GM04503 (cell line): ENCODE measurements at places on chromosomes 12 and 14.

- DNase-seq = peak; percentile 18
These were observed 241.4 kb downstream of the BMP4 start for GRCh38 chr14:53715193-53715721.

GRCh38 chr12:122148657-122149056 lies 25.4 kb downstream of the IL31 start:
- no peak for DNase-seq

DNA sequence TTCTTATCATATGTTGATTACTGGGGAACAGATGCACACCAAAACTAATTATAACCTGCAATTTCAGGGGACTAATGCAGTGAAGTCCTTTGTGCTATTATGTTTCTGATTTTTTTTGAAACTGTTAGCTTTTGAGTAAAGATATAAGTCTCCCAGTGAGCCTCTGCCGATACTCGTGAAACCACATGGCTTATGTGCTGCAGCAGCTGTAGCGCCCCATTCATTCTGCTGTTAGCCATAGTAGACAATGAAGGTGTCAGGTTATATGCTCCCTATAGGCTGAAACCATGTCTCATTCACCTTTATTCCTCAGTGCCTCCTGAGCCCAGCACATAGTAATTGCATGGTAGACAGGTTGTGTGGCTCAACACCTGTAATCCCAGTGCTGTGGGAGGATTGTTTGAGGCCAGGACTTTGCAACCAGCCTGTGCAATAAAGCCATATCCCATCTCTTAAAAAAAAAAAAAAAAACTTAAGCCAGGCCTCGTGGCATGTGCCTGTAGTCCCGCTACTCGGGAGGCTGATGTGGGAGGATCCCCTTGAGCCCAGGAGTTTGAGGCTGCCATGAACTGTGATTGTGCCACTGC lies 25.0 kb downstream of the GOLGA5 start:
- no peak for DNase-seq

- no peak for DNase-seq
These were observed 175.3 kb downstream of the TMEM121 start for GRCh38 chr14:105701456-105702274.

- no peak for DNase-seq
These were observed 25.7 kb upstream of the TC2N start for GRCh38 chr14:91893007-91893406.

DNA sequence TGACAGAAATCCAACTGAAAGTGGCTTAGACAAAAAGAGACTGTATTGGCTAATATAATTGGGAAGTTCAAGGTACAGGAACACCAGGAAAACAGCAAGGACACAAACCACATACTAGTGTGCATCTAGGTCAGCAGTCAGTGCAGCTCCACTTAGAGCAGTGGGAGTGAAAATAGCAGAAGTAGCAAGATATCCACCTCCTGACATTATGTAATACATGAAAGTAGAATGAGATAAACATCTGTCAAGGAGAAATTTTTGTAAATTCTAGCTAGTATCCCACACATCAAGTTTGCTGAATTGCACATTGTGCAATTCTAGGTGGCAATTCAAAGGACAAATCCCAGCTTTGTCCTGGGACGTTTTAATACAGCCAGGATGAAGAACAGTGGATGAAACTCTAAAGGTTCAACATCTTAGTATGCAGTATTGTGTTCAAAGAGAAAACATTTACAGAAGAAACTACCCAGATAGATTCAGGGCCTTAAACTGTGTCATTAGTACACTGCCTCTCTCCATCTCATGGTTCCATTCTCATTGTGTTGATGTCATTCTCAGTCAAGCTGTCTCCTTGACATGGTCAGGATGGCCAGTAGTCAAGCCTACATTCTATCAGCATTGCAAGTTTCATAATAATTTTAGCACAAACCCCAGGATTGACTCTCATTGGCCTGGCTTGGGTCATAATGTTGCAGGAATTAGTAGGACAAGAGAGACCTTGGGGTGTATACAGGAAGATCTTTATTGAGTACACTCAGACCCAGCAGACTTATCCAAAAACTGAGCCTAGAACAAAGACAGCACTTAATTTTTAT lies 56.8 kb downstream of the SDR9C7 start:
- DNase-seq = no peak

- DNase-seq = no peak
These were observed 4.0 kb downstream of the ASCL1 start for GRCh38 chr12:102961466-102961855.

- DNase-seq = no peak
These were observed 36.9 kb downstream of the MAPK1IP1L start for GRCh38 chr14:55088356-55088755.

DNA sequence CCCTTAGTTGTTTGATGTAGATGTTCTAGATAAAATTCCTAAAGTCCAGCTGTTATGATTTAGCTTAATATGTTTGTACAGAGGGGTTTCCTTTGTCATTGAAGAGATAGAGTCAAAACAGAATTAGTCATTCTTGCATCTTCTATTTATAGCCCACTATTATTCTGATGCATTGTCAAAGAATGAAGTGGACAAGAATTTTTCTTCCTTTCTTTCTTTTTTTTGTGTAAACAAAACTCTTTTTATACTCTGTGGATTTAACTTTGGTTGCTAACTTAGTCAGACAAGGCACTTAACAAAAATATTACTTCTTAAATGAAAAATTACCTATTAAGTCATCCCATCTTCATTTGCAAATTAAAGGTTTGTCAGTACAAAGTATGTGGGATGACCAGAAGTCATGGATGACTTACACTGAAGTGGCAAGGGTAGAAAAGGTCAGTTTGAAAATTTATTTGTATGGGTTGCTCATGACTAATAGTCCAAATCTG lies 215.6 kb upstream of the DDHD1 start:
- DNase-seq = peak; percentile 85

DNA sequence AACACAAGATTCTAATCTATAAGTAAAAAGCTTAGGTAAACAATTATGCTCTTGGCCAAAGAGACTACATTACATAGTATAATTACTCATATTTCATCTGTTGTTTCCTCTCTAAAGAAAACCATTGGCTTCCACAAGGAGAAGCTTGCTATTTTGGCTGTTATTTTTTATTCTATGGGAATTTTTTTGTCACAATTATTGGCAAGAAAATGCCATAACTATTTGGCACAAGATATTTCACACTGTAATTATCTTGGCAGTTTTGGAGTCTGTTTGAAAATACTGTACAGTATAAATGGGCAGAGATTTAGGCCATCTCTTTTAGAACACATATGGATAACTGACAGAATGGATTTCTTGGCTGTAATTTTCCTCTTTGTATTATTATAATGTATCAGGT lies 51.2 kb downstream of the KCNH5 start:
- no peak for DNase-seq

GRCh38 chr12:115324949-115325593 lies 641.1 kb upstream of the TBX3 start:
- DNase-seq = no peak

GRCh38 chr12:27703720-27704452 lies 6.7 kb upstream of the MRPS35 start:
- peak; percentile 64 for DNase-seq

- DNase-seq = no peak
These were observed 13.2 kb upstream of the GALNT9 start for GRCh38 chr12:132342251-132343227.

DNA sequence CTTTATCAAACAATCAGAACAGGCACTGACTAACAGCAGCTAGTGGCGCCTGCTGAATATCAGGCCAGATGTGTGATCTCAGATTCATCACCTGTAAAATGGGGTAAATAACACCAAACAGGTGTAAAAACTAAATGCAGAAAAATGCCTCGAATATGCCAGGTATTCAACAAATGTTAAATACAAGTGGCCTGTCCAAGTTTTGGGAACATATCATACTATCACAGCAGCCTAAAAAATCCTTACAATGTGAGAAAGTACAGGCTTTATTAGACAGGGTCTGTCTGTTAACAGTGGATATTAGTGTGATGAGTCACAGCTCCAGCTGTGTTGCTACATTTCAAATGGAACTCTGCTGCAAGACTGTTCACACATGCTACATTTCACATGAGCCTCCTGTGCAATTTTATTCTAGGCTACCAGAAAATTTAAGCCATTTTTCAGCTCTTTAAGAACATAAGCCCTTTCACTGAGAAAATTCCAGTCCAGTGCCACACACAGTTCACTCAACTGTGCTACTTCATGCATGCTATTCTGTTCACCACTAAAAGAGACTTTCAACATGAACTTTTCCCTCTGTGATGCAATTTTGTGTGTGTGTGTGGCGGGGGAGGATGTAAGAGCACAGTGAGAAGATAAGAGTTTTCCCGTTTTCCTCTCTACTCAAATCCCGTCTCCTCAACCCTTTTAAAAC lies 56.7 kb downstream of the MSRB3 start:
- DNase-seq = peak; percentile 57

DNA sequence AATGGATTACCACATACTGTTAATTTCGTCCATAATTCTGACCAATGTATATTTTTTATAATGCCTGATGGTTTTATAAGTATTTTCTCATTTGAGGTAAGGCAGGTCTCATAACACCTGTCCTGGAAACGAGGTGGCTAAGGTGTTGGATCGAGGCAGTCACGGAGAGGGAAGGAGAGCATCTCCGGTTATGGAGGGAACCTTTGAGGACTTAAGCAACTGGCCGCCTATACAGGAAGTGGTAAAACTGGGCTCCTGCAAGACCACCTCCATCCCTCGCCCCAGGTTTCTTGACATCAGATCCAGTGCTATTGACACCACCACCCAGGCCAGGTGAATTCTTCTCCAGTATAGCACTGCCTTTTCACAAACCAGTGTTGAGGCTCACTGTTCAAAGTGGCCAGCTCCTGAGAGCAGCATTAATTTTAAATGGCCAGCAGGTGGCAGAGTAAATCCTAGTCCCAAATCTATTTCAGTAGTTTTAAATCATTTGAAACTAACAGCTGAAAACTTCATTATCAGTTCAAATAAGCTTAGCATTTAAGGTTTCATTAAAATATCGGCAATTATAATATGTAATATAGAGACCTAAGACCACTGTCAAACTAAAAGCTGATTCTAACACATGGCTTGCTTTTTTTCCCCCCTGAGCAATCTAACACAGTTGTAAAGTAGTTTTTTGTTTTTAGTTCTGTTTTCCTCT lies 100.8 kb downstream of the PPM1A start:
- no peak for DNase-seq
